ENCODE measurements at places on chromosomes 11 and 22. TPM values are rescaled to one million over a fixed set of nuclear protein-coding genes. Genes with fewer than 3 reads are reported as not detected.

RTN4R gene
- polyA plus RNA-seq = 1.5 TPM

MAP6 gene
- 17.6 TPM for polyA plus RNA-seq

SMDT1 gene
- 211 TPM for polyA plus RNA-seq

GAL3ST3 gene
- polyA plus RNA-seq = 0.08 TPM

MYEOV gene
- polyA plus RNA-seq = 0.21 TPM

MYBPC3 gene
- 0.22 TPM for polyA plus RNA-seq

CSNK2A3 gene
- polyA plus RNA-seq = 0.22 TPM

ASCL3 gene
- polyA plus RNA-seq = not detected

GRAP2 gene
- 0.73 TPM for polyA plus RNA-seq

TOM1 gene
- polyA plus RNA-seq = 16.9 TPM

ART1 gene
- not detected for polyA plus RNA-seq
